ENCODE measurements at places on chromosomes 6 and 20.

GRCh38 chr6:136809091-136809860 lies 13.1 kb upstream of the PEX7 start:
- no peaks in the 10 kb centered on the region for H3K36me3 ChIP-seq
- no peak overlapping the region for H3K27ac ChIP-seq

GRCh38 chr6:10678456-10678855 lies 16.0 kb downstream of the C6orf52 start:
- DNase-seq, result no peak
- no peak overlapping the region for H3K27ac ChIP-seq
- H3K27me3 ChIP-seq, result no peaks in the 10 kb centered on the region
- no peak overlapping the region for H3K4me3 ChIP-seq
- H3K4me1 ChIP-seq, result no peaks in the 10 kb centered on the region

GRCh38 chr6:153087436-153087835 lies 43.6 kb downstream of the RGS17 start:
- H3K27ac ChIP-seq, result no peak overlapping the region
- H3K4me1 ChIP-seq, result peaks cover 2% of the 10 kb centered on the region
- H3K36me3 ChIP-seq, result no peaks in the 10 kb centered on the region

GRCh38 chr6:144298194-144298593 lies 13.1 kb downstream of the UTRN start:
- no peak overlapping the region for H3K4me3 ChIP-seq
- H3K27me3 ChIP-seq, result peaks cover 6% of the 10 kb centered on the region
- DNase-seq, result no peak
- peaks cover 5% of the 10 kb centered on the region for H3K4me1 ChIP-seq

- DNase-seq, result no peak
- no peak overlapping the region for H3K4me3 ChIP-seq
- no peaks in the 10 kb centered on the region for H3K27me3 ChIP-seq
- H3K36me3 ChIP-seq, result no peaks in the 10 kb centered on the region
Observed at GRCh38 chr6:107059606-107060005, 31.6 kb downstream of the MTRES1 start.

DNA sequence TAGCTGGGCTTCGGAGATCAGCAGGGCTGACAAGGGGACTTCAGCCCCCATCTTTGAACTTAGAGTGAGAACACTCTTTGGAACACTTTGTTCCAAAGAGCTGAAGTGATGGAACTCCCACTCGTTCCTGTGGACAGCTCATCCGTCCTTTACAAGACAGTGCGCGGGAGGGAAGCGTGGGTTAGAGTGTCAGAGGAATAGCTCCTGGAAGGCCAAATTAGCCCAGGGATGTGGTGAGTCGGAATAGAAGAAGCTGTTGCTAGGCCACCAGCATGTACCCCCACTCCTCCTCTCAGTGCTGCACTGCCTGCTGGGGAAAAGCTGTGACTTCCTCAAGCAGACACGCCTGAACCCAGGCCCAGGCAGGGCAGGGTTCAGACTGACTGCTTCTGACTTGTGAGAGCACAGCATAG lies 1.7 kb downstream of the SDCBP2 start:
- no peaks in the 10 kb centered on the region for H3K27me3 ChIP-seq
- H3K4me3 ChIP-seq, result no peak overlapping the region
- peaks cover 2% of the 10 kb centered on the region for H3K36me3 ChIP-seq
- H3K4me1 ChIP-seq, result peaks cover 31% of the 10 kb centered on the region
- no peak for DNase-seq

- H3K4me1 ChIP-seq, result no peaks in the 10 kb centered on the region
- H3K27ac ChIP-seq, result no peak overlapping the region
- H3K4me3 ChIP-seq, result no peak overlapping the region
- H3K36me3 ChIP-seq, result no peaks in the 10 kb centered on the region
- no peaks in the 10 kb centered on the region for H3K27me3 ChIP-seq
Observed at GRCh38 chr6:146305951-146306350, 237.7 kb upstream of the RAB32 start.

- no peak overlapping the region for H3K4me3 ChIP-seq
- H3K27me3 ChIP-seq, result no peaks in the 10 kb centered on the region
- DNase-seq, result no peak
- peaks cover 2% of the 10 kb centered on the region for H3K36me3 ChIP-seq
- peaks cover 14% of the 10 kb centered on the region for H3K4me1 ChIP-seq
Observed at GRCh38 chr20:24042646-24043045, 54.1 kb upstream of the GGTLC1 start.

DNA sequence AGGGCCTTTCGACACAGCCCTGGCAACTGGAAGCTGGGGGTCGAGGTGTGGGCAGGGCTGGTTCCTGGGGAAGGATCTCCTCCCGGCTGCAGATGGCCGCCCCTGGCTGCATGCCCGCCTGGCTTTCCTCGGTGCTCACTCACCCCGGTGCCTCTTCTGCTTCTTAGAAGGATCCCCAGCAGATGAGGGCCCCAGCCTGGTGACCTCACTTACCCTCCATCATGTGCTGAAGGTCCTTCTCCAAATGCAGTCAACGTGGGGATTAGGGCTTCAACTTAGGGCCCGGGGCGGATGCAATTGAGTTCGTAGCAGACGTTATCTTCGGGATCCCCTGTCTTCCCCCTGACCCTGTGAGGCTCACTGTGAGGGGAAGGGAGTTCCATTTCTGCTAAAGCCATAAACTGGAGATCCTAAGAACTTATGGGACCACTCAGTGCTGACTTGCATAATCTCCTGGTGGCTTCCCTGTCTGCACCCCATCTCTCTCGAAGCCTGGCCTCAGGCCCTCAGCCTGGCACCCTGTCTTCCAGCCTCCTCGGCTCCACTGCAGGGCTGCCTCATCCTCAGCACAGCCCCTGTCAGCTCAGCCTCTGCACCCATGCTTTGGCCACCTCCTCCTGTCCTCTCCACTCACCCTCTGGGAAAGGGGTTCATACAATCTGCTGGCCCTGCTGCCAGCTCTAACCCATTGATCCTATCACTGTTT lies 92.6 kb downstream of the THBS2 start:
- DNase-seq, result no peak
- H3K36me3 ChIP-seq, result no peaks in the 10 kb centered on the region
- peaks cover 38% of the 10 kb centered on the region for H3K27me3 ChIP-seq
- H3K4me1 ChIP-seq, result no peaks in the 10 kb centered on the region
- H3K4me3 ChIP-seq, result no peak overlapping the region

GRCh38 chr6:29524444-29525310 lies 34.9 kb downstream of the UBD start:
- no peaks in the 10 kb centered on the region for H3K4me1 ChIP-seq
- DNase-seq, result no peak
- no peak overlapping the region for H3K4me3 ChIP-seq
- peaks cover 54% of the 10 kb centered on the region for H3K27me3 ChIP-seq
- peaks cover 4% of the 10 kb centered on the region for H3K36me3 ChIP-seq
- no peak overlapping the region for H3K27ac ChIP-seq

DNA sequence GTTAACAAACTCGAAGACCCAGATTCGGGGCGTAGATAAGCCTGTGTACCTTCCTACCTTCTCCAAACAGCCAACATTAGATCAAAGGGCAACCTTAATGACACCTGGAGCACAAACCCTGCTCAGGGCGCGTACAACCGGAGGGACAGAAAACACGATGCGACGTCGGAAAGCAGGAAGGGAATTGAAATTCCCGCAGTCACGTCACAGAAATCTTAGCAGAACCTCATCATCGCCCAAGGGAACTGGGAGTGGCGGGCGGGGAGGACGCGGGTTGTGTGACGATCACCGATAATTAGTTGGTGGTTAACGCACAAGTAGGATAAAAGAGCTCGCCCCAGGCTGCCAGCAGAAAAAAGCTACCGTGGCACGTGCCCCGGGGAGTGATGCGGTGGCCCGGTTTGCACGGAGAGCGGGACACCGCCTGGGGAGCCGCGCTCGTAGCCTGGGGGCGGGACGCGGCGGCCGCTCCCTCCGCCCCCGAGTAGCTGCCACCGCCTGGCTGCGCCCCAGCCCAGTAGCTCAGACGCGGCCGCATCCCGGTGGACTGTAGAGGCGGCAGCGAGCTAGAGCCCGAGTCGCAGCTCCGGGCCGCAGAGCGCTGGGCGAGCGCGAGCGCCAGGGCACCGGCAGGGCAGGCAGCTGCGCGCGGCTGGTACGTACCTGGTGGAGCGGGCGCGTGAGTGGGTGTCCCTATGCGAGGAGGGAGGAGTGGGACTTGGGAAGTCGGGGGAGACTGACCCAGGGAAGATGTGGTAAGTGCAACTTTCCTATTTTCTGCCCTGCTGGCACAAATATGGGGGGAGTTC lies at the start of gene PKIB:
PKIB (plus strand) TSS at position 525 of the 809 bp plus-strand sequence. CDS start 107,390 bp downstream, outside the sequence.
- H3K4me1 ChIP-seq, result peaks cover 7% of the 10 kb centered on the region
- H3K36me3 ChIP-seq, result no peaks in the 10 kb centered on the region
- H3K27me3 ChIP-seq, result peaks cover 34% of the 10 kb centered on the region
- no peak within 1 kb of the TSS for H3K27ac ChIP-seq
- H3K4me3 ChIP-seq, result peak within 1 kb of the TSS; percentile 95

DNA sequence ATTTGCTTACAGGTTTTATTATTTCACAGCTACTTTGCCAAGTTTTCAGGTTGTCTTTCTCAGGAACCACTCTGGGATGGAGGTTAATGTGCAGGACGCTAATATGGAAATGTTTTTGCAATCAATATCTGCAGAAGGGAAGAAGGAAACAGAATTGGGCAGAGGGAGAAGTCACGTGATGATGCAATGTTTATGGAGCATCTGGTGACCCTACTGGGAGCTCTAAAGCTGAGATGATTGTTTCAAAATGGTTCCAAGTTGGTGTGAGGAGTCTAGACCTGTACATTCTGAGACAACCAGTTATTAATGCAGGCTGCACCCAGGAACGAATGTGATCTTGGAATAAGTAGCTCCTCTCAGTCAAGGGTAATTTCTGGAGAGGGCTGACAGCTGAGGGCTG lies 905.4 kb upstream of the FLRT3 start:
- no peaks in the 10 kb centered on the region for H3K36me3 ChIP-seq
- no peak overlapping the region for H3K4me3 ChIP-seq
- DNase-seq, result no peak

DNA sequence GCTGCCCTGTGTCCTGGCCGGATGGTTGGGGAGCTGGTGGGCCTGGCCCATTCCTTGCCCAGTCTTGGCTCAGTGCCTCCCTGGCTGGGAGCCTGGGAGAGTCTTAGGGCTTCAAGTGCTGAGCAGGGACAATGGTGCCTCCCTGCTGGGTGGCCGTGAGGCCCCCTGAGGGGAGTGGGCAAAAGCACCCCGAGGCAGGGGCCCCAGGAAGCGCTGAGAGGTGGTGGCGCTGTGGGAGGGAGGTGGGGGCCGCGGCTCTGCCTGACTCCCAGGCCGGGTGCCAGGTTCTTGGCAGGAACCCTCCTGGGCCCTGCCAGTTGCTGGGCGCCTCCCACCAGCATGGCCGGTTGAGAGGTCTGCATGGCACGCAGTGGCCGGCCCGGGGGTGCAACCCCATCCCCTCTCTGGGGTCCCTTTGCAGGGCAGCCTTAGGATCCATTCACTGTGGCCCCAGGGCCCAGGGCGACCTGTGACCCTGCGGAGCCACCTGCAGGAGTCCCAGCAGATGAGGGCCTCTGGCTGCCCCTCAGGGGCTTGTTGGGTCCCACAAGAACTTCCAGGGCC lies 9.2 kb upstream of the RPS21 start:
- no peak overlapping the region for H3K4me3 ChIP-seq
- peaks cover 10% of the 10 kb centered on the region for H3K36me3 ChIP-seq
- H3K4me1 ChIP-seq, result peaks cover 6% of the 10 kb centered on the region
- no peak overlapping the region for H3K27ac ChIP-seq
- H3K27me3 ChIP-seq, result peaks cover 13% of the 10 kb centered on the region

DNA sequence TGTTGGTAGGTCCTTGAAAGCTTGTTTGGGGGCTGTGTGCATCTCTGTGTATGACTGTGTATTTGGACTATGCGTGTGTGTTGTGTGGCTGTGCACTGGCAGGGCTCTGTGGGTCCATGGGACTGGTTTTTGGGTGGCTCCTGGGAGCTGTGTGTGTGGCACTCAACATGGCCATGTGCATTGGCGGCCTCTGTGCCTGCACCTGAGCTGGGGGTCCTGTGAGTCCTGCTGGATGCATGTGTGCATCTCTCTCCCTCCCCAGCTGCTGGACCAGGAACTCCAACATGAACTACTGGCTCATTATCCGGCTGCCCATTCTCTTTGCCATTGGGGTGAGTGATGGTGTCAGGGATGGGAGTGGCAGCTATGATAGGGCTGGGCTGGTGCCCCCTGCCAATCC lies 30.1 kb downstream of the GLP1R start:
- no peak for DNase-seq
- H3K4me1 ChIP-seq, result peaks cover 2% of the 10 kb centered on the region
- peaks cover 7% of the 10 kb centered on the region for H3K36me3 ChIP-seq
- peaks cover 14% of the 10 kb centered on the region for H3K27me3 ChIP-seq
- H3K27ac ChIP-seq, result no peak overlapping the region

DNA sequence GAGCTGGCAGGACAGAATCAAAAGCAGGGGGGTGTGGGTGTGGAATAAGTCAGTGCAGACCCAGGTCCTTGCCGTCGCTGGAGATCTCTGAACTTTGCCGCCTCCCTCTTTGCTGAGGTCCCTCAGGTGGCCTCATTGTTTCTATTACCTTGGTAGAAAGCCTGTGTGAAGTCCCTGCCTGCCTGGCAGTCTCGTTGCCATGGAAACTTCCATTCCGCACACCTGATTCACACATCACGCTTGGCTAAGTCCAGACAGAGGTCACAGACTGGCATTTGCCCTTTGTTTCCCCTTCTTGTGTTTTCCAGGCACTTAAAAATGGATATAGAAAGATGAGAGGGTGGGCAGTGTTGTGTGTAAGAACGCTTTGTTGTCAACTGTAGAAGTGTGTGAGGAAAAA lies 260.6 kb downstream of the PRL start:
- H3K4me3 ChIP-seq, result no peak overlapping the region
- no peaks in the 10 kb centered on the region for H3K36me3 ChIP-seq
- DNase-seq, result no peak
- H3K27ac ChIP-seq, result no peak overlapping the region
- no peaks in the 10 kb centered on the region for H3K27me3 ChIP-seq
